A549 treated with AZD2906 at 1 μM for 4 hours (cell line): ENCODE measurements at places on chromosomes 1 and 21. TPM values are rescaled to one million over a fixed set of nuclear protein-coding genes. Genes with fewer than 3 reads are reported as not detected.

Gene SNAPIN
- total RNA-seq, result 52.2 to 59.6 TPM (median 55.8 TPM) in 5 replicates

Gene DBT
- total RNA-seq, result 3.1 to 3.9 TPM (median 3.7 TPM) in 5 replicates

Gene DEPDC1
- total RNA-seq, result 10.8 to 14.4 TPM (median 12.7 TPM) in 5 replicates

Gene KRTAP20-1
- not detected in 5 replicates for total RNA-seq

Gene KCNA3
- total RNA-seq, result not detected in 5 replicates

Gene TBX19
- 0.54 to 0.73 TPM (median 0.66 TPM) in 5 replicates for total RNA-seq

Gene PRAMEF5
- total RNA-seq, result not detected in 5 replicates

Gene H6PD
- 5.2 to 7.6 TPM (median 7.0 TPM) in 5 replicates for total RNA-seq

Gene NUP210L
- not detected in 5 replicates for total RNA-seq

Gene ADGRL2
- 6.3 to 10.4 TPM (median 7.3 TPM) in 5 replicates for total RNA-seq

Gene EXTL1
- total RNA-seq, result 0.01 to 0.02 TPM in 2 of 5 replicates, not detected in the others

Gene MMEL1
- 0.26 TPM in 1 of 5 replicates, not detected in the others for total RNA-seq

Gene ANGPTL7
- total RNA-seq, result not detected in 5 replicates

Gene ZYG11A
- 2.3 to 2.7 TPM (median 2.6 TPM) in 5 replicates for total RNA-seq

Gene CHIA
- not detected in 5 replicates for total RNA-seq
